ENCODE measurements at places on chromosomes 5 and 9. TPM values are rescaled to one million over a fixed set of nuclear protein-coding genes. Genes with fewer than 3 reads are reported as not detected.

DNA sequence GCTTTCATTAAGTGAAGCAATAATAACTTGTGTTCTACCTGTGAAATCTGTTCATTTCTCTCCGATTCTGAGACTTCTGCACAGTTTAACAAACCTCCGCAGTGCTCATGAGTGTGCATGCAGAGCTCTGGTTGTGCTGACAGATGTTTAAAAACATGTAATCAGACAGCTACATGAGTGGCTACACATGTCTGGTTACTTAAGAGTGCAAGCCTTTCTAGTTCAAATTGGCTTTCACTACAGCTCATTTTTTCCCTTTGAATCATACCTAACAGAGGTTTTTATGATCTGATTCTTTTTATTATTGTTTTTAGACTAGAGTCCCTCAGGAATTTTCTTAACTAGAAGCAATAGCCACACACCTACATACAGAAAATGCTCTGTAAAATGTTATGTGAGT lies 310.2 kb downstream of the ARRDC3 start:
- no peak for DNase-seq

GRCh38 chr5:127002390-127002789 lies 28.0 kb downstream of the MARCHF3 start:
- no peak for DNase-seq

- DNase-seq, result no peak
These were observed 80.5 kb downstream of the PAPPA start for GRCh38 chr9:116234081-116234480.

DNA sequence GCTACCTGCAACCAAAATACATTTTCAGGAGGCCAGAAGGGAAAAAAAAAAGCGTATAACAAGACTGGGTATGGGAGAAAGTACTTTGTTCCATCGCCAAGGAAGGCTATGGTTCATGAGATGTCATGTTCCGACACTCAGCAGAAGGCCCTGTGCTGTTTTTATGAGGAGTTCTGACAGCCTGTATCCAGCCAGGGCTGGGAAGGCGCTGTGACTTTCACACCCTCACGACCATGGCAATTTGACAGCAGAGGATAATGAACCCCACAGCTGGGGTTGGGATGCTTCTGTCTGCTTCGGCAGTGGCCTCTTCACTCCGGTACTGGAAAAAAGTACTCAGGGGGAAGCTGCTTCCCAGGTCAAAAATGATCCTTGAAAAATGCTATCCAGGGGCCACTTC lies 154.4 kb downstream of the PRELID2 start:
- DNase-seq, result no peak

SEPTIN8 gene
- polyA plus RNA-seq, result 78.6 TPM
